Fibroblast of skin of left quadriceps (primary cell): ENCODE measurements at places on chromosomes 1 and 21.

DNA sequence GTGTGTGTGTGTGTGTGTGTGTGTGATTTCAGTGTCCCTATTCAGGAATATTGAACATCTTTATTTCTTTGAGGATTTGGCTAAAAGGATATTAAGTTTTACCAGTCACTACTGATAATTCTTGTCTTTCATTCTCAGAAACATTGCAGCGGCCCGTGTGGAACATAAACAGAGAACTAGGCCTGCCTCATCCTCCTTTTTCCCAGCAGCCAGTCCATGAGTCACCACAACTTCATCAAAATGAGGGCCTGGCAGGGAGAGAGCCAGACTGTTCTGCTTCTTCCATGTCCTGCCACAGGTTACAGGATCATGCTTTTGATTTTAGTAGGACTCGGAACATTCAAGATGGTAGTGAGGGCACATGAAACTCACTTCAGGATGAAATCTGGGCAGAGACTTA lies 50.7 kb downstream of the LRIG2 start:
- DNase-seq = no peak

DNA sequence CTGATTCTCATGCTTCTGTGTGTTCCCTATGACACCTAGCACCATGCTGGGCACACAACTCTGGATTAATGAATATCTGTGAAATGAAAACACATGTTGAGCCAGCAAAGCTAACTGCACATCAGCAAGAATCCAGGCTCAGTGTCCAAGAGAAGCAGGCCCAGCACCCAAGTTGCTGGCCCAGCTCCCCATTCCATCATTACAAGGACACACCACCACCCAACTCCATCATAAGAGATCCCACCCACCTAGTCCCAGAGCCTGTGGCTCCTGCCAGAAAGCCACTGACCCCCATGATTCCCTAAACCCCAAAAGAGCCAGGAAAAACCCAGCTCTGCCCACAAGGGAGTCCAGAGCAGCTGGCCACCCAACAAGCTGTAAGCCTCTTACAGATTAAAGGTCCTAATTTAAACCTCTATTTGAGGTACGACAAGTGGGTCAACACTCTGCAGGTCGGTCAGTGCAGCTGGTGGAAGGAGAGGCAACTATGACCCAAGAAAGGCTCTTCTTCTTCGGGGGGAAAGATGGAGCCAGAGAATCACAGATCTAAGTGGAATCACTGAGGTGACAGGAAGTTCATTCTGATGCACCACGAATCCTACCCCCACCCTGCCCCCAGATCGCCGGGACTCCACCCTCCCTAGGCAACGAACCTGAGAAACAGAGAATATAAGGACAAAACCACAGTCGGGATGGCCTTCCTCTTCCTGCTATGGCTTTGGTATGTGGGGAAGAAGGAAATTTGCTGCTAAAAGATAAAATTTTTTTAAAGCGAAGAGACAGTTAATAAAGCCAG lies 58.2 kb downstream of the CD34 start:
- DNase-seq = no peak

DNA sequence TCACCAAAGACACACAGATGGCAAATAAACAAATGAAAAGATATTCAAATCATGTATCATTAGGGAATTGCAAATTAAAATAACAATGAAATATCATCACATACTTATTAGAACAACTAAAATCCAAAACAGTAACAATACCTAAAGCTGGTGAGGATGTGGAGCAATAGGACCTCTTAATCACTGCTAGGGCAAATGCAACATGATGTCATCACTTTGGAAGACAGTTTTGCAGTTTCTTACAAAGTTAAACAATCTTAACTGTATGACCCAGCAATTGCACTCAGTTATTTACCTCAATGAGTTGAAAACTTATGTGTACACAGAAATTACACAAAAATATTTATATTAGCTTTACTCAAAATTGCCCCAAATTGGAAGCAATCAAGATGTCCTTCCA lies 47.3 kb downstream of the SELENOF start:
- no peak for DNase-seq

GRCh38 chr1:6141592-6141991 lies 38.5 kb downstream of the CHD5 start:
- no peak for DNase-seq

DNA sequence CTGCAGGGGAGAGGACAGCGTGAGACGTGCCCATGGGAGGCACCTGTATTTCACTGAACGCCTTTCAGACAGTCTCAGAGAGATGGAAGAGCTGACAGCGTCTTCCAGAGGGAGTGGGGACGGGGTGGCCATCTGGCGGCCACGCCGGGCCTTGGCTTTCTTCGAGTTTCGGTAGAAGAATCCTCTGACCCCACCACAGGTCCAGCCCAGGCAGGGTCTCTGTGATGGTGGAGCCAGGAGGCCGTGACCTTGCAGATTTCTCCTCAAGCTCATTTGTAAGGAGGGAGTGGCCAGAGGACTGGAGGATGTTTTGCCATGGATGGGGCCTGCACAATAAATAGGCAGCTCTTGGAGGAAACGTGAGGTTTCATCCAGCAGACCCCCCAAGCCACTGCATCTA lies 47.6 kb upstream of the ADARB1 start:
- DNase-seq = no peak

- peak; percentile 72 for DNase-seq
Observed at GRCh38 chr1:55898181-55898580, 681.2 kb downstream of the PLPP3 start.

- DNase-seq = no peak
Observed at GRCh38 chr1:154808909-154809262, 61.2 kb downstream of the KCNN3 start.

DNA sequence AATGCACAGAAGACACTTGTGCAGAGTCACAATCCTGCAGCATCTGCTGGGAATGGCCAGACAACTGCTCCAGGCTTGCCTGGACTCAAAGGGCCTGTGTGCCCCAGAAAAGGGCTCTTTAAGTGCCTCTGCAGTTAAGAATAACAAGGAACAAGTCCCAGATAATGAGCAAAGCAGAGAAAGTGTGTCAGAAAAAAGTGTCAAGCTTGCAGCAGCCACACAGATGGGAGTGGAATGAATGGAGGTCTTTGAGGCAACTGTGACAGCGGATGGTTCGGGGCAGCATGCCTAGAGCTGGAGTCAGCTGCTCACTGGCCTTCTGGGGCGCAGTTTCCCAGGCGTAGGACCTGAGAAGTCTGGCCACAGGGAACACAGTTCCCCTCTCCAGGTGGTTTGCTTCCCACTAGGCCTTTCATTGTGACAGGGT lies 5.1 kb downstream of the PARP1 start:
- no peak for DNase-seq

DNA sequence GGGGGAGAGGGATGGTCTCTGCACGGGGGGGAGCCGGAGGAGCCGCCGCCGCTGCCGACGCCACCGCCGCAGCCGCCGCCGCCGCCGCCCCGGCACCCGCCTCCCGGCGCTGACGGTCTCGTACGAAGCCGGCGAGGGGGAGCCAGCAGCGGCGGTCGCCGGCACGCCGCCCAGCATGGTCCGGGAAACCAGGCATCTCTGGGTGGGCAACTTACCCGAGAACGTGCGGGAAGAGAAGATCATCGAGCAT lies 311 bp downstream of the SPEN start:
- DNase-seq = no peak

GRCh38 chr1:240173836-240174235 lies 82.2 kb downstream of the FMN2 start:
- DNase-seq = no peak

DNA sequence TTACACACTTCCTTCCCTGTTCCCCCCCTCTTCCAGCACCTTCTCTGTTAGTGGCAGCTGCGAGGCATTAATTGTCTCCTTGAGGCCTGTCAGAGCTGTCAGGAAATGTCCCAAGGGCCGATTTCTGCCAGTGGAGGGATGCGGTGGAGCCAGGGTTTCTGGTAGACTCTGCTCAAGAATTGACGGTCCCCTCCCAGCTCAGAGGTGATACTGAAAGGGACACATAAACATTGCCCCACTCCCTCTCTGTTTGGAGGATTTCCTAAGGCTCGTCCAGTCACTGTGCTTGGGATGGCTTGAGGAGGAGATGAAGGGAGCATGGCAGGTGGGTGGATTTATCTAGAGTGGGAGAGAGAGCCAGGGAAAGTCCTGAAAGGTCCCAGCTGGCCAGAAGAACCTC lies 61.4 kb upstream of the CD34 start:
- no peak for DNase-seq

- no peak for DNase-seq
Observed at GRCh38 chr21:31334648-31335121, 9.4 kb downstream of the TIAM1 start.

GRCh38 chr1:160030657-160031364 lies 979 bp downstream of the PIGM start:
- DNase-seq = no peak

DNA sequence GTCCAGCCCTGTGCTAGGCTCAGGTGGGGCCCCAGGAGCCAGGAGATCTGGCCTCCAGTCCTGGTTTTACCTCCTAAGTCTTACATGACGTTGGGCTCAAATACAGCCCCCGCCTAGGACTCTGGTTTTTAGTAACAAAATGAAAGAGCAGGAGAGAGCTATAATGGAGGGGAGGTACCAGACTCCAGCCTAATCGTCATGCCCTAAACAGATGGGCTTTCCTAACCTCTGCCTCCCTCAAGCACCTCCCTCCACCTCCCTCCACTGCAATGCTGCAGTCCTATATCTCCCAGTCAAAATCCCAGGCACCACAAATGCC lies 28.6 kb downstream of the TTC39A start:
- no peak for DNase-seq

GRCh38 chr1:60483509-60483908 lies 409.9 kb upstream of the C1orf87 start:
- no peak for DNase-seq

DNA sequence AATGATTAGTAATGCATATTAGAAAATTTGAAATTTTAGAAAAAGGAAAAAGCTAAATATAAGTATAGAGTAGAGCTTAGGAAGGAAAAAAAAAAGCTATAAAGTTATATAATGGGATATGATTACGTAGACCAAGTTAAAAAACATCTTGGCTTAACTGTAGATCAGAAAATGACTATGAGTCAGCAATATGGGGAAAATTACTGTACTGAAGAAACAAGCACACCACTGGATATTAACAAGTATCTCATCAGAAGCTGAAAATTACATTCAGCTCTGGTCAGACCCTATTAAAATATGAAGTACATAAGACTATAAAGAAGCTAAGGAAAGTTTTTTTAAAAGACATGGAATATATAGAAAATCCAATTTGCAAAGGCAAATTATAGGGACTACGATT lies 19.5 kb downstream of the DNAJC8 start:
- no peak for DNase-seq

- no peak for DNase-seq
Observed at GRCh38 chr1:53348486-53349368, 20.9 kb upstream of the LRP8 start.

DNA sequence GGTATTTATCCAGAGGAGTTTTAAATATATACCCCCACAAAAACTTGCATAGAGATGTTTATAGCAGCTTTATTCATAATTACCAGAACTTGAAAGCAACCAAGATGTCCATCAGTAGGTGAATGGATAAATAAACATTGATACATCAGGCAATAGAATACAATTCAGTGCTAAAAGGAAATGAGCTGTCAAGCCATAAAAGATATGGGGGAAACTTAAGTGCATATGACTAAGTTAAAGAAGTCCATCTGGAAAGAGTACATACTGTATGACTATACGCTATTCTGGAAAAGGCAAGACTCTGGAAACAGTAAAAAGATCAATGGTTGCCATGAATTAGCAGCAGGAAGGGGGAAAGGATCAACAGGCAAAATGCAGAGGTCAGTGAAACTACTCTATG lies 366.7 kb downstream of the HHIPL2 start:
- no peak for DNase-seq

- no peak for DNase-seq
Observed at GRCh38 chr21:45852886-45853400, 128.6 kb upstream of the COL6A1 start.

GRCh38 chr1:147243228-147243685 lies 773 bp downstream of the CHD1L start:
- no peak for DNase-seq
